ENCODE measurements at places on chromosomes 3 and 15.

- DNase-seq = no peak
- no peaks in the 10 kb centered on the region for H3K36me3 ChIP-seq
- peaks cover 3% of the 10 kb centered on the region for H3K4me1 ChIP-seq
- H3K4me3 ChIP-seq = no peak overlapping the region
- H3K27ac ChIP-seq = no peak overlapping the region
Observed at GRCh38 chr3:32086464-32086863, 20.0 kb upstream of the GPD1L start.

GRCh38 chr3:13088028-13089006, 15.1 kb upstream of the IQSEC1 start:
- no peak for DNase-seq
- H3K36me3 ChIP-seq = no peaks in the 10 kb centered on the region
- H3K4me1 ChIP-seq = peaks cover 37% of the 10 kb centered on the region
- no peak overlapping the region for H3K4me3 ChIP-seq
- peak overlapping the region; percentile 60 for H3K27ac ChIP-seq

- peaks cover 84% of the 10 kb centered on the region for H3K4me1 ChIP-seq
- H3K27ac ChIP-seq = peak overlapping the region; percentile 92
- no peaks in the 10 kb centered on the region for H3K36me3 ChIP-seq
- H3K27me3 ChIP-seq = no peaks in the 10 kb centered on the region
Observed at GRCh38 chr3:46539443-46540005, 26.6 kb downstream of the LRRC2 start.

DNA sequence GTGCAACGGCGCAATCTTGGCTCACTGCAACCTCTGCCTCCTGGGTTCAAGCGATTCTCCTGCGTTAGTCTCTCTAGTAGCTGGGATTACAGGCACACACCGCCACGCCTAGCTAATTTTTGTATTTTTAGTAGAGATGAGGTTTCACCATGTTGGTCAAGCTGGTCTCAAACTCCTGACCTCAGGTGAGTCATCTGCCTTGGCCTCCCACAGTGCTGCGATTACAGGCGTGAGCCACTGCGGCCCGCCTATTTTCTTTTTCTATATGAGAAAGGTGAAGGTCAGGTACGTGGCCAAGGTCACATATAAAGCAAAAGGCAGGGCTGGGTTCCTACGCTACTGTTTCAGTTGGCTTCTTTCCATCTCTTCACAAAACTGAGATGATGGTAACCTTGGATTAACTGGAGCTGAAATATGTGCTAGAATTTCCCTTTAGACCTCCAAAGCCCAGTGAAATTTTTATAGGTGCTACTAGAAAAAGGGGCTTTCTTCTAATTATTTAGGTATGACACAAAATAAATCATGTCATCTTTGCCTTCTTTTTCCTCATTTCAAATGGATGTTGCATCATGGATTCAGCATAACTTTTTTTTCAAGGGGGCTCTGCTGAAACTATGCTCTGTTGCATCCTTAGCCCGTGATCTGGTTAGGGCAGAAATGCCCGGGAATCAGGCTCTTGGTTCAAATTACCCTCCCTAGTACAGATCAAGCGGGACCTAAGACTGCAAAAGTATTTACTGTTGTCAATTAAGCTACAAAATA, 68.5 kb downstream of the MYO1E start:
- H3K27me3 ChIP-seq = peaks cover 8% of the 10 kb centered on the region
- no peak overlapping the region for H3K4me3 ChIP-seq
- H3K36me3 ChIP-seq = no peaks in the 10 kb centered on the region

DNA sequence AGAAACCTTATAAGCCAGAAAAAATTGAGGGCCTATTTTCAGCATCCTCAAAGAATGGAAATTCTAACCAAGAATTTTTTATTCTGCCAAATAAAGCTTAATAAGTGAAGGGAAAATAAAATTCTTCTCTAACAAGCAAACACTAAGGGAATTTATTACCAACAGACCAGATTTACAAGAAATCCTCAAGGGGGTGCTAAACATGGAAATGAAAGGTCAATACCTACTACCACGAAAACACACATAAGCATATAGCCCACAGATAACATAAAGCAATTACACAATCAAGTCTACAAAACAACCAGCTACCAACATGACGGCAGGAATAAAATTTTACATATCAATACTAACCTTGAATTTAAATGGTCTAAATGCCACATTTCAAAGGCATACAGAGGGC, 883.5 kb downstream of the SI start:
- no peaks in the 10 kb centered on the region for H3K27me3 ChIP-seq
- H3K4me1 ChIP-seq = no peaks in the 10 kb centered on the region
- H3K36me3 ChIP-seq = no peaks in the 10 kb centered on the region
- no peak for DNase-seq

DNA sequence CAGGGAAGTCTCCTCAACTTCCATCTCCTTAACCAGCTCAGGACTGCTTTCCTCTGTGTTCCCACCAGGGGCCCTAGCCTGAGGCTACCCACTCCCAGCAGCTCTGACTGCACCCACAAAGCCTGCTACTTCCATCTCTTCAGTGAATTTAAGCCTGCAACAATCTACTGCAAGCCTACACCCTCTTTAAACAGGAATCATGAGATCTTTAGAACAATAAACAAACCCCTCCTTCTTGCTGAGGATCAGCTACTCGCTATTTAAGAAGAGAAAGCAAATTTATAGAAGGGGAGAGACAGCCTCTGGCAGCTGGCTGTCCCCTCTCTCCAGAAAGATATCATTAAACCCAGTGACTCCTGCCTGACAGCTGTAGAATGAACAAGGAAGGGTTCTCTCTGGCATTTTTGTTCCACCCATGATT, 51.9 kb downstream of the ARHGAP31 start:
- no peak overlapping the region for H3K27ac ChIP-seq
- no peak for DNase-seq
- no peaks in the 10 kb centered on the region for H3K27me3 ChIP-seq
- no peaks in the 10 kb centered on the region for H3K4me1 ChIP-seq

- no peaks in the 10 kb centered on the region for H3K36me3 ChIP-seq
- DNase-seq = no peak
- H3K27me3 ChIP-seq = peaks cover 4% of the 10 kb centered on the region
- no peak overlapping the region for H3K4me3 ChIP-seq
- no peaks in the 10 kb centered on the region for H3K4me1 ChIP-seq
Observed at GRCh38 chr3:184117636-184118035, 17.5 kb upstream of the EIF2B5 start.

- no peak overlapping the region for H3K27ac ChIP-seq
- H3K4me1 ChIP-seq = no peaks in the 10 kb centered on the region
- H3K27me3 ChIP-seq = peaks cover 3% of the 10 kb centered on the region
- no peak for DNase-seq
- no peaks in the 10 kb centered on the region for H3K36me3 ChIP-seq
- H3K4me3 ChIP-seq = no peak overlapping the region
Observed at GRCh38 chr3:39250116-39250747, 29.6 kb downstream of the CX3CR1 start.

DNA sequence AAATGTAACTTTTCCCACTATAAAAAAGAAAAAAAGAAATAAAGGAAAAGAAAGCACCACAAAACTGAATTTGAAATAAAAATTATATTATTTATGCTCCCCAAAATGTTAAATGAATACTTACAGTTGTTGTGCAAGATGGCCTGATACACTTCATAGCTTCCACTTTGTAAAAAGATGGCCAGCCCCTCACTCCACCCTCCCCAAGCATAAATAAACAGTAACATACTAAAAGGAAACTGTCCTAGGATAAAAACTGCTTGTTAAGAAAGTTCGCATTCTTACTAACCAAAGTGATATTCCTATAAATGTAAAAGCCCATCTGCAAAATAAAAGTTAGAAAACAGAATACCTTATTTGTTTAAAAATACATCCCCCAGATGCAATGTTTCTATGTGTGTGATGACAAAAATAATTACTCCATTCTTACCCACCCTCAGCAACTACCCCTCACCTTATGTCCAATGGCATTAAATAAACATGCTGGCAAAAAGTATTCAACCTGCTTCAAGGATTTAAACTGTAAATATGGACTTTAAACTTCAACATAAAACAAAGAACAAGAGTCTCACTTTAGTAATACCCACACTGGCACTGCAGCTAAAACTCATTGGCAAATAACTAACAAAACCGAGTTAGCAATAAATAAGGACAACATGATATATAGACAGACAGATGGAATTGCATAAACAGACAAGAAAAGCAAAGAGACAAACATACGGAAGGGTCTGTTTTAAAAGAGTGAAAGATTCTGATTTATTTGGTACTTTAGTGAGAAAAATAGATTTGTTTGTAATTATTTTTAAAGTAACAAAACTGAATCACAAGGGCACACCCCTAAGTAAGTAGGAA, 47.7 kb downstream of the ZBTB20 start:
- no peaks in the 10 kb centered on the region for H3K36me3 ChIP-seq
- peak overlapping the region; percentile 84 for H3K27ac ChIP-seq
- peak overlapping the region; percentile 67 for H3K4me3 ChIP-seq
- H3K27me3 ChIP-seq = no peaks in the 10 kb centered on the region

GRCh38 chr15:25844981-25845680, 18.0 kb downstream of the ATP10A start:
- no peak overlapping the region for H3K27ac ChIP-seq
- no peak for DNase-seq
- H3K36me3 ChIP-seq = no peaks in the 10 kb centered on the region
- no peak overlapping the region for H3K4me3 ChIP-seq
- no peaks in the 10 kb centered on the region for H3K27me3 ChIP-seq

DNA sequence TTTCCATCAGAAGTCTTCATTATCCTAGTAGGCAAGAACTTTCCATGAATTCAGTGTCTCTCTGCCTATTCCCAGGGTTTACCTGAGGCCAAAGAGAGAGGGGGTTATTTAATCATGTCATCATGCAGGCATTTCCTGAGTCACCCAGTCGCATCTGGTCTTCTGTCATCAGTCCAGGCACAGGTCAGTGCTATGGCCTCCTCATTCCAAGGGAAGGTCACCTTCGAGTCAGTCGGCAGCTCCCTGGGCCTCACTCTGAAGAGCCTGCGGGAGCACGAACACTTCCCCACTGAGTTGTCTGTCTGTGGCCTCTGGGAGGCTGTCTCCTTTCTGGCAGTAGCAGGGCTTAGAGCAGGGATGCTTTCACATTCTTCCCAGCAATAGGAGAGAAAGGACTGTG, 26.2 kb upstream of the LRTM1 start:
- H3K4me3 ChIP-seq = no peak overlapping the region
- no peaks in the 10 kb centered on the region for H3K27me3 ChIP-seq
- H3K4me1 ChIP-seq = no peaks in the 10 kb centered on the region

DNA sequence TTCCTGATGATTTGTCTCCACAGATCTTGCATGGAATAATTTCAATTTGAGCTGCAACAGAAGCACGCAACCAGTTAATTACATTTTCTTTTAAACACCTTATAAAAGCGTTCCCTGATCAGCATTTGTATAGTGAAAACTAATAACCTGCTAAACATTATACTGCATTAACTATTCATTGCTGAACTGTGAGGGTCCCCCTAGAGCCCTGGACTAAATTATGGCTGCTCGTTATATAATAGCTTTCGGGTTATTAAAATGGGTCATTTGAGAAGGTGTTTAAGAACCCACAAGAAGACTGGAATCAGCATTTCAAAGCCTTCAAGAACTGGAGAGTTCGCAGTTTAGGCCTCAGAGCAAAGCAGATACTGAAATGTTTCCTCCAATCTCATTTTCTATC, 52.9 kb upstream of the ICE2 start:
- no peaks in the 10 kb centered on the region for H3K27me3 ChIP-seq
- H3K27ac ChIP-seq = no peak overlapping the region
- H3K36me3 ChIP-seq = no peaks in the 10 kb centered on the region
- H3K4me1 ChIP-seq = no peaks in the 10 kb centered on the region
- no peak overlapping the region for H3K4me3 ChIP-seq

GRCh38 chr3:46713050-46713897, 4.4 kb downstream of the PRSS50 start:
- no peak overlapping the region for H3K4me3 ChIP-seq
- no peaks in the 10 kb centered on the region for H3K36me3 ChIP-seq
- no peak for DNase-seq
- H3K27me3 ChIP-seq = no peaks in the 10 kb centered on the region
- no peaks in the 10 kb centered on the region for H3K4me1 ChIP-seq

DNA sequence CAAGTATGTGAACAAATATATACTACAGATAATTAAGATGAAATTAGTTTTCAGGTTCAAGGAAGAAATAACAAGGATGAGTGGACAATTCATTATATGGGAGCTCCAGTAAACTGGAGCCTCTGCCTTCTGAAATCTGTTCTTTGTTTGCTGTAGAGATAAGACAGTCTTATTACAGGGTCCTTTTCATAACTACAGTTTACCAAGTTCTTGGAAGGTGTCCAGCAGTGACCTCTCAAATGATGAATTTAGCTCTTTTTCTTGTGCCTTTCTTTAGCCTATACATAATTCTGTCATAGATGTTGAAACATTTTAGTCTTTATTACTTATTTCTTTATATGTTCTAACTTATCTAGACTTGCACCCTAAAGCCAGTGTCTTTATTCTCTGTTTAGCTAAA, 89.7 kb upstream of the GBE1 start:
- no peak for DNase-seq
- no peak overlapping the region for H3K27ac ChIP-seq
- no peak overlapping the region for H3K4me3 ChIP-seq

- no peak overlapping the region for H3K4me3 ChIP-seq
- H3K36me3 ChIP-seq = no peaks in the 10 kb centered on the region
- H3K4me1 ChIP-seq = no peaks in the 10 kb centered on the region
- peaks cover 4% of the 10 kb centered on the region for H3K27me3 ChIP-seq
- no peak overlapping the region for H3K27ac ChIP-seq
Observed at GRCh38 chr15:95996494-95996893, 334.0 kb upstream of the NR2F2 start.

DNA sequence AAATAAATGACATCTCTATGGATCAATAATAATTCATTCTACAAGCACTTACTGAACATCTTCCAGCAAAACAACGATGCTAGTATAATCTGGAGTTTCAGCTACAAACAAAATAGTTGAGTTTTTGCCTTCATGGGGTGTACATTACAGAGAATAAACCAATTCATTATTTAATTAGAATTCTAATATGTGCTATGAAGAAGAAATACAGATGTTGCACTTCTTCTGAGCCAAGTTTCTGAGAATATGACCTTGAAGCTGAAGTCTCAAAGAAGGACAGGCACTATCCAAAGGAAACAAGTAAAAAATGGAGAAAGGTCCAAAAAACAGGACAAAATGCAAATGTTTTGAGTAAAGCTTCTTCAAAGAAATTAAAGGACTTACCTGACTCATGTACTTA, 94.2 kb downstream of the SENP7 start:
- no peak overlapping the region for H3K4me3 ChIP-seq
- H3K4me1 ChIP-seq = no peaks in the 10 kb centered on the region
- H3K27me3 ChIP-seq = no peaks in the 10 kb centered on the region
- DNase-seq = no peak
- no peak overlapping the region for H3K27ac ChIP-seq

GRCh38 chr3:115783938-115784738, 160.8 kb downstream of the GAP43 start:
- peaks cover 9% of the 10 kb centered on the region for H3K27me3 ChIP-seq
- peak overlapping the region; percentile 64 for H3K4me3 ChIP-seq
- H3K4me1 ChIP-seq = peaks cover 18% of the 10 kb centered on the region
- H3K36me3 ChIP-seq = no peaks in the 10 kb centered on the region
- H3K27ac ChIP-seq = peak overlapping the region; percentile 76
- DNase-seq = peak; percentile 96

GRCh38 chr3:23959135-23959900, 14.2 kb downstream of the NR1D2 start:
- no peak overlapping the region for H3K27ac ChIP-seq
- H3K4me1 ChIP-seq = no peaks in the 10 kb centered on the region
- DNase-seq = no peak
- no peak overlapping the region for H3K4me3 ChIP-seq

- no peak for DNase-seq
- no peaks in the 10 kb centered on the region for H3K27me3 ChIP-seq
- H3K36me3 ChIP-seq = no peaks in the 10 kb centered on the region
Observed at GRCh38 chr3:128222796-128223385, 69.6 kb downstream of the EEFSEC start.

GRCh38 chr15:27599034-27599433, 500.1 kb downstream of the OCA2 start:
- no peak for DNase-seq
- no peaks in the 10 kb centered on the region for H3K4me1 ChIP-seq
- H3K27me3 ChIP-seq = no peaks in the 10 kb centered on the region
- H3K27ac ChIP-seq = no peak overlapping the region
